GM19239 (cell line): ENCODE measurements at places on chromosomes 1 and 21.

DNA sequence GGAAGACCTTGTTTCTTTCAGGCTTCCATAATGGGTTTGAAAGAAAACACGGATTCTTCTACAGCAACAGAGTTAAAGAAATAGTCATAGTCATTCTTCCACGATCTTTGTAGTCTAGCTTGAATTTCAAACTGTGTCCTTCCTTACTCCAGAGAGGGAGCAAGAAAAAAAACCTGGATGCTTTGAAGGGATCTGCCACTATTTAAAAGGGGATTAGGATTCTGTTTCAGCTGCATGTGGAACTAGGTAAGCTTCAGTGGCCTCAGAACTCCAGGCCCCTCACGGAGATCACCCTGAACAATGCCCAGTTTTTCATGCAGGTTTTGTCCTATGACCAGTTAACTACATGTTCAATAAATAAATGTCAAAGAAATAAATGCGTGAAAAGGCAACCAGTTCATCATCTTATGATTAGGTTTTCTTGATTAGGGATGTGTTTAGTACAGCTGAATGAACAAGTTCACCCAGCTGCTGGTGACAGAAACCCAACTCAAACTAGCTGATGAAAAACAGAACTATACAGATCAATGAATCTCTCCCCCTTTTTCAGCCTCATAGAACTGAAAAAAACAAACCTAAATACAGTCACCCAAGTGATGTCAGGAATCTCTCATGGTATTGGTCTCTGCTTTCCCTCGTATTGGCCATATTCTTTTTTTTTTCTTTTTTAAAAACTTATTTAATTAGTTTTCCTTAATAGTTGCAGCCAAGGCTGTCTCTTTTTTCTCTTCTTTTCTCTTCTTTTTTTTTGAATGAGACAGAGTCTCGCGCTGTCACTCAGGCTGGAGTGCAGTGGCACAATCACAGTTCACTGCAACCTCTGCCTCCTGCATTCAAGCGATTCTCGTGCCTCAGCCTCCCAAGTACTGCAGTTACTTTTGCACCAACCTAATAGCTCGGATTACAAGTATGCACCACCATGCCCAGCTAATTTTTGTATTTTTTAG is 14.6 kb upstream of the MPZL1 start:
- DNase-seq = no peak

GRCh38 chr1:44970317-44970716 is 16.1 kb downstream of the EIF2B3 start:
- no peak for DNase-seq

DNA sequence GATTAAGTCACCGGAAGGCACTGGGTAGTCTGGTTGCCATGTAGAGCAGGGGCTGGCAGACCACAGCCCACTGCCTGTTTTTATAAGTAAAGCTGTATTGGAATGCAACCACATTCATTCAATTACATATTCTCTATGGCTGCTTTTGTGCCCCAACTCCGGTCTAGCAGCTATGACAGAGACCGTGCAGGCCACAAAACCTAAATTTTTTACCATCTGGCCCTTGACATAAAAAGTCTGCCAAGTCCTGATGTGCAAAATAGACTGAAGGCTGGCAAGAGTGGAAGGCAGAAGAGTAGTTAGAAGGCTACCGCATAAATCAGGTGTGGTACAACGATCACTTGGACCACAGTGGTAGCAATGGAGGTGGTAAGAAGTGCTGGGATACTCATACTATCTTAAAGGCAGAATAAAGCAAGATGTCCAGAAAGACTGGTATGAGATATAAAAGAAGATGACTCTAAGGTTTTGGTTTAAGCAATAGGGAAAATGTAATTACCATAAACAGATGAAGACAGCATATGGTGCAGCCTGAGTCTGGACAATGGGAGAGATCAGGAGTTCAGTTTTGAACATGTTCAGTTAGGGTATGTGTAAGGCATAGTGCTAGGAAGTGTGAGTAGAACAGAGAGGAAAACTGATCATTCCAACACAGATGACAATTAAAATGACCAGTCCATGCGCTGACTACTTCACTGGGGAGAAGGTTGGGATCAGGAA is 37.2 kb downstream of the EGLN1 start:
- DNase-seq = no peak

DNA sequence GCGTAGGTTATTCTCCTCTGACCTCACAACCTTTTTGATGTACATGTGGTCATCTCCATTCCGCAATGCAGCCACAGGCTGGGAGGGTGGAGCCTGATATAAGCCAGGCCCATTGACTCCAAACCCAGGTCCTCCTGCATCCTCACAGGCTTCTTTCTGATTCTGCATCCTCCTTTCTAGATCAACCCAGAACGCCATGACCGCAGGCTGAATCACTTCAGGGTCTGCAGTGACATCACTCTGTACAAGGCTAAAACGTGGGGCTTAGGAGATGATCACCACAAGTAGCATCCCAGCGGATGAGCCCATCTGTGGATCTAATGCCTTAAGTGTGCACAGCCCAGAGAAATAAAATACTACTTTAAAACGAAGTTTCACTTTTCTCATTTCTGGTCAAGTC is 16.1 kb downstream of the EBNA1BP2 start:
- DNase-seq = no peak

GRCh38 chr21:42724226-42724920 is 71.0 kb downstream of the PDE9A start:
- no peak for DNase-seq
